ENCODE measurements at places on chromosomes 12 and 14.

GRCh38 chr12:124399622-124400021, 104.7 kb downstream of the RFLNA start:
- no peak for DNase-seq

- DNase-seq = no peak
These were observed 25.3 kb downstream of the PPFIBP1 start for GRCh38 chr12:27549236-27549800.

DNA sequence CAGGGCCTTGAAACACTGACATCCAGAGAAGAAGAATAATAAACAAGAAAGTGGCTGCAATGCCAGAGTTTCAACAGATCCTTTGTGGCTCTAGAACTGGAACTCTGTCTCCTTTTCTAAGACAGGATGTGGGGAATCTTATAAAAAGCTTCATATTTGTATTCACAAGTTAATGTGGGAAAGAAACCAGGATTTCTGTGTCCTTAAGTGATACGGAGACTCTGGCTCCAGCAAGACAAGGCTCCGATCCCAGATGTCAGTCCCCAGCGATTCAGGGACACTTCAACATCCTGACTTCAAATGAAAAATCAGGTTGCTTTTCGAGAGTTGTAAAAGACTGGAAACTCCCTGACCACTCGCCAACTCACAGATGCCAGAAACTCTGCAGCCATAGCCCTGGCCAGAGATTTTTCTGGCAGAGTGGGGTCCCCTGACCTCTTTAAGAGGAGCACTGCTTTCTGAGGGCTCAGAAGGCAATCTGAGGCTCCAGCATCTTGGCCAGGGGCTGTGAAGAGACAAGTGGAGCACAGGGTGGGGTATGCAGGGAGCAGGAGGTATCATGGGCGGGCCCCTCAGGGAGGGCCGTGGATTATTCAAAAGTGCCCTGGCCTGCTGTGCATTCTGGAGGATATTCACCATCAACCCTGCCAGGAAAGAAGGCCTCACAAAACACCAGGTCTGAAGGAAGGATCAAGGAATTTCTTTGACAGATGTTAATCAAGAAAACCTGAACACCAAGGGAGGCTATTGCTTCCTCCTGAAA, 53.3 kb downstream of the TMX1 start:
- DNase-seq = no peak

DNA sequence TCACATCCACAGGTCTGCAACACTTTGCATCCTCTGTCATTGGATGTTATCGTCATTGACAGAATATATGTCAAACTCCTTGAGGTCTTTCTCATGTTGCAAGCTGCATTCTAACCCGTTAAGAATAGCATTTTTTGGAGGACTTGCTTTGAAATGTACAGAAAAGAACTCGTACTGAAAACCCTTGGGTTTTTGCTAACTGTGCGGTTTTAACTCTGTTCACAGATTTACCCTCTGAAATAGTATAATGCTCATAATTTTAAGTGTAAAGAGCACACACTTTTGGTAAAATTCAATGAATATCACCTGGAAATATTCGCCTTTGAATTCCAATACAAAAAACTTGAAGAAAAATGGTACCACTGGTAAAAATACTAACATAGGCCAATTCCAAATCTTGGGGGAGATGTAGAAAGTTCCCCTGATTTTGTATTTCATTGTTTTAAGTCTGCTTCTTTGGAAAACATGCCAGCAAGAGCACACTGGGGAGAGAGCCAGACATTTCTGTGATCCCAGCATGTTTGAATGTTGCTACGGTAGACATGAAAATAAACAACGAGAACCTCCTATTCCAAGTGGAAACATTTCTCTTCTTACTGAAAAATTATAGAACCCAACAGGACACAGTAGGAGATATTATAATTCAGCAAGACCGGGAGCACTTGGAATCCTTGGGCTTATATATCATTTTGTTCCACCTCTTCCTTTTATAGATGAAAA, 446.0 kb downstream of the AEBP2 start:
- no peak for DNase-seq

DNA sequence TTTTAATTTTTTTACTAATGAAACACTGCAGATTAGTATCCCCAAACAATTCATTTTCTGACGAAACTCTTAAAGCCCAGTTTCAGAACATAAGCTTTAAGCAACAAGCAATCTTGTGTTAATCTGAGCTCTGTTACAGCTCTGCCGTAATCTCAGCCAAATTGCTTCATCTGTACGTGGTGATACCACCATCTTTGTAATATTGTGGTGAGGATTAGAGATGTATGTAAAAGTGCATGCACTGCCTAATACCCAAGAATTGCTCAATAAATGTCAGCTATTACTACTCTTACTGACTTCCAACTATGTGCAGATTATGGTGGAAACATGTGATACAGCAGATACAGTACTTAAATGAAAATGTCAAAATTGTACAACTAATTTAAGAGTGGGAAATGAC, 1.8 kb downstream of the AKAP5 start:
- DNase-seq = peak; percentile 61

DNA sequence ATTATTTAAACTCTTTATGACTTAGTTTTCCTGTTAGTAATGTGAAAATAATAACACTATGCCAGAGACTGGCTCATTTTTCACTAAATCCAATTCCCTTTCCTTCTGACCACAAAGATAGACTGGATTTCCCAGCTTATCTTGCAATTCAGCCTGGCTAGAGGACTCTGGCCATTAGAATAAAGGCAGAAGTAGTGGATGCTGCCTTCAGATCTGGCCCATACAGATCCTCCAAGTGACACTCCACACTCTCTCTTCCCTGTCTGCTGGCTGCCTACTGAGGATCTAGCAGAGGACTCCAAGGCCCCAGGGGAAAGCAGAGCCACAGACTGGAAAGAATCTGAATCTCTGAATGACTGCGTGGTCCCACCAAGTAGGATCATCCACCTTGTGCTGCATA, 188.8 kb upstream of the LMNTD1 start:
- no peak for DNase-seq

DNA sequence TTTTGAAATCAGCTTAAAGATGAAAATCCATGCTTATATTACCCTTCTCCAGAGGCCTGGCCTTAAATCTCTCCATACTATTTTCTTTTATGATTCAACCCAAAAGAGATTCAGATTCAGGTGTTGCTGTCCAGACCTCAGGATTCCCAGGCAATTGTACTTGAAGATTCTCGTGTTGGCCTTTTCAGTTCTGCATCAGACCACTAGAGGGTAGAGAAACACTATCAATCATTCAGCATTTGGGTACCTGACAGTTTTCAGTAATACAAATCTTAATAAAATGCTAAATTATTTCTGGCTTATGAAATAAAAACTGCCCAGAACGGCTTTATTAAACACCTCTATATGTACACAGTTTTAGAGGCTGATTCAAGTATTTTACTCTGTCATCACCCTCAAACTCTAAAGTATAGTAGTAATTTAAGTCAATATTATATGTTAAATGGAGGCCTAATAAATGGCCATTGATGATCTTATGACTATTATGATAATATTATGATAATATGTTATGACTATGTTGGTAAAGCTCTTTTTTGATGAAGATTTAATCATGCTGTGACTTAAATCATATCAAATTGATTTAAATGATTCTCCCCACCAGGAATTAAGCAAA, 301.1 kb downstream of the DUSP6 start:
- DNase-seq = peak; percentile 30

- no peak for DNase-seq
These were observed 14.6 kb downstream of the BTG1 start for GRCh38 chr12:92130999-92131398.

DNA sequence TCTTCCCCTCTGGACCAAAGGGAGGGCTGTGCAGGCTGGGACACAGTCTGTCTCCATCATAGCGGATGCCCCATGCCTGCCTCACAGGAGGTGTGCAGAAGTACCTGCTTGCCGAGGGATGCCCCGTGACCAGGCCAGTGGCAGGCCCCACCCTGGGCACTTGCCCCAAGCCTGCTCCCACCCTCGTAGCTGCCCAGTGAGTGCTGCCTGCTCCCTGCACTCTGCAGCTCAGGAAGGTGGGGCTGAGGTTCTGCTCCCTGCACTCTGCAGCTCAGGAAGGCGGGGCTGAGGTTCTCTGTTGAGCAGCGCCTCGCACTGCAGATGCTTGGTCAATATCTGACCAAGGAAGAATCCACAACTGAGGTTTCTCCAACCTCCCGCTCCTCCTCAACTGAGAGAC, 6.9 kb downstream of the MMAB start:
- no peak for DNase-seq

- DNase-seq = no peak
These were observed 38.0 kb downstream of the CHGA start for GRCh38 chr14:92960706-92961566.

DNA sequence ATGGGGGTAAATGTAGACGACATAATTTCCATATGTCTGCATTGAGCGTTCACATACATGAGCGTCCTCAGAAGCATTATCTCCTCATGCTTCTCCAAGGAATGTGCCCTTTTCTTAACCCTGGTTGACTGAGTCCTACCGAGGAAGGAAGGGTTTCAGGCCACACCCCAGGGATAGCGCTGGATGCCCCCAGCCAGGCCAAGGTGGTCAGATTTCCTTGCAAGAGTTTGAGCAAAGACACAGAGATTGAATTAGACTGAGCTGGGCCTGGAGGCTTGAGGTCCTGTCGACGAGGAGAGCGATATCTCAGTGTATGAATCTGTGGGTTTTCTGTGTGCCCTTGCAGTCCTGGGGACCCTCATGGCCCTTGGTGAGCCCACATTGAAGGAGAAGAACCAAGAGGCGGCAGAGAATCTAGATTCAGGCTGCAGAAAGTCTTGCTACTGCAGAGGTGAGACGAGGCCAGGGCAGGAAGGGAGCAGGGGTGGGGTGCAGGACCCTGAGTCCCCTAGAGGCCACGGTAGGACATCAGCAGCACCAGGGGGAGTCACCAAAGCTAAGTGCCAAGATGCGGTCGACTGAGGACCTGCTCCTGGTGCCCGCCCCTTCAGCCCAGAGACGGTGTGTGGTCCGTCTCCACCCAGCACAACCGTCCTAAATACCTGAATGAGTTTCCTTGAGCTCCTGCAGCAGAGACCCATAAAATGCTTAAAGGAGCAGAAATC, 94.7 kb upstream of the DIO3 start:
- no peak for DNase-seq

DNA sequence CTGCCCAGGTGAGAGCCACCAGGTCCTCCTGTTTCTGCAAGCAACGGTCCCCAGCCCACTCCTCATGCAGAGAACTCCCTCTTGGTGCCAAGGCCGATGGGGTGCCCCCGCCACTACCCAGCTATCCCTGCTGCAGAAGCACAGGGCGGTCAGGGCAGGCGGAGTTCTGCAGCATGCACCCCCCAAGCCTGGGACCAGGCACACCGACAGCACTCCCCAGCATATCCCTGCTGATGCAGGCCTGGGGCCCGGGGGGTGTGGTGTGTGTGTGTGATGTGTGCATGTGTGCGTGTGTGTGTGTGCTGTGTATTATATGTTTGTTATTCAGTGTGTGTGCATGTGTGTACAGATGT, 27.7 kb upstream of the FZD10 start:
- no peak for DNase-seq

DNA sequence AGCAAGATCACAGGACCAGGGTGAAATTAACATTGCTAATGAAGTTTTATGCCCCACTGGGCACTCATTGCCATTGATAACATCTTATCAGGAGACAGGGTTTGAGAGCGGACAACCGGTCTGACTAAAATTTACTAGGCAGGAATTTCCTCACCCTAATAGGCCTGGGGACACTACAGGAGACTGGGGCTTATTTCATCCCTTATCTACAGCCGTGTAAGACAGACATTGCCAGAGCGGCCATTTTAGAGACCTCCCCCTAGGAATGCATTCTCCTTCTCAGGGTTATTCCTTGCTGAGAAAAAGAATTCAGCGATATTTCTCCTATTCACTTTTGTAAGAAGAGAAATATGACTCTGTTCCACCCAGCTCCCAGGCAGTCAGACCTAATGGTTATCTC, 8.3 kb downstream of the OR4K17 start:
- no peak for DNase-seq

DNA sequence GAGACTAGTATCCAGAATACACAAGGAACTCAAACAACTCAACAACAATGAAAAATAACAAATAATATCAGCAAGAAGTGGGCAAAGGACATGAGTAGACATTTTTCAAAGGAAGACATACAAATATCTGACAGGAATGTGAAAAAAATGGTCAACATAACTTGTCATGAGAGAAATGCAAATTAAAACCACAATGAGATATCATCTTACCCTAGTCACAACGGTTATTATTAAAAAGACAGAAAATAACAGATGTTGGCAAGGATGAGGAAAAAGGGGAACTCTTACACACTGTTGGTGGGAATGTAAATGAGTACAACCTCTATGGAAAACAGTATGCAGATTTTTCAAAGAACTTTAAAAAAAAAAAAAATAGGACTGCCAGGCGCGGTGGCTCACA, 20.4 kb downstream of the VWF start:
- no peak for DNase-seq
